SK-N-SH (cell line): ENCODE measurements at places on chromosomes 11 and 22. TPM values are rescaled to one million over a fixed set of nuclear protein-coding genes. Genes with fewer than 3 reads are reported as not detected.

DNA sequence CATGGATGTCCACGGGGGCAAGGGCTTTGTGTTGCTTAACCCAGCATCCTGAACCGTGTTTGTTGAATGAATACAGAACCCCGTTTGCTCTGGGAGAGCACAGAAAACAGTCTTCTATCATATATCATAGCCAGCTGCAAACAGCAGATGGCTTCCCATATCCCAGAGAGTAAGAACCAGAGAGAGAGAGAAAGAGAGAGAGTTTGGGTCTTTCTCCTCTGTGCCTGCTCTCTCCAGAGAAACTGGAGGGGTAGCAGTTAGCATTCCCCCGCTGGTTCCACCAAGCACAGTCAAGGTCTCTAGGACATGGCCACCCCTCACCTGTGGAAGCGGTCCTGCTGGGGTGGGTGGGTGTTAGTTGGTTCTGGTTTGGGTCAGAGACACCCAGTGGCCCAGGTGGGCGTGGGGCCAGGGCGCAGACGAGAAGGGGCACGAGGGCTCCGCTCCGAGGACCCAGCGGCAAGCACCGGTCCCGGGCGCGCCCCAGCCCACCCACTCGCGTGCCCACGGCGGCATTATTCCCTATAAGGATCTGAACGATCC, 440 bp upstream of the TIMP3 start:
- no peak for DNase-seq

GRCh38 chr11:120137187-120137610, 714 bp downstream of the TRIM29 start:
- peak; percentile 5 for DNase-seq

DNA sequence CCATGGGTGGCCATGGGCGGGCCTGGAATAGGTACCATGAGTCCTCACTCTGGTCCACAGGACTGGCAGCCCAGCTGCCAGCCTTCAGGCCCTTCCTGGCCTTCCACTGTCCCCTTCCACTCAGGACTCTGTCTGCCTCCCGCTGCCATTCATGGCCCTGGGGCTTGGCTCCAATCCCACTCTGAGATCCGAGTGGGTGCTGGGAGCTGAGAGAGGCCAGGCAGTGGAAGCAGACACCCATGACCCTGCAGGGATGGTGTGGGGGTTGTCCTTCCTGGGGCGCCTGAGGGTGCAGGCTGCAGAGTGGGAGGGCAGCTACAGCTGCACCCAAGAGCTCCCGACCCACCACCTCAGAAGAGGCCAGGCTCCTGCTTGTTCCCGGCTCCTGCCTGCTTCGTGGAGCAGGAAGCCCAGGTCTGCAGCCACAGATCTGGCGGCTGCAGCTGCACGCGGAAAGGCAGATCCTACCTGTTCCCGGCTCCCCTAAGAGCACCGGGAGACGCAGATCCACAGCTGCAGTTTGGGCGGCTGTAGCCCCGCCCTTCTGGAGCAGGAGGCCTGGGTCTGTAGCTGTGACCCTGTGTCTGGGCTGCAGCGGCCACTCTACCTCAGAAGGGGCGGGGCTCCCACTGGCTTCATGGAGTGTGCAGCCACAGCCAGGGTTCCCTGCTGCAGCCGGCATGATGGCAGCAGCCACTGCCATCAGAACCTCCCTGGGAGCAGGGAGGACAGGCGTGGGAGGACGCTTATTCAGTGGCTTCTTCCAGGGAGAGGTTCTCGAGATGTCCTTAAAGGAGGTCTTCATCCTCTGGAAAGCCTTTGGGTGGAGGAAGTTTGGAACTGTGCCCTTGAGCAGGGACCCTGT, 27.5 kb downstream of the IGHMBP2 start:
- no peak for DNase-seq

- peak; percentile 72 for DNase-seq
These were observed 10.9 kb upstream of the APOBEC3C start for GRCh38 chr22:39003165-39003638.

DNA sequence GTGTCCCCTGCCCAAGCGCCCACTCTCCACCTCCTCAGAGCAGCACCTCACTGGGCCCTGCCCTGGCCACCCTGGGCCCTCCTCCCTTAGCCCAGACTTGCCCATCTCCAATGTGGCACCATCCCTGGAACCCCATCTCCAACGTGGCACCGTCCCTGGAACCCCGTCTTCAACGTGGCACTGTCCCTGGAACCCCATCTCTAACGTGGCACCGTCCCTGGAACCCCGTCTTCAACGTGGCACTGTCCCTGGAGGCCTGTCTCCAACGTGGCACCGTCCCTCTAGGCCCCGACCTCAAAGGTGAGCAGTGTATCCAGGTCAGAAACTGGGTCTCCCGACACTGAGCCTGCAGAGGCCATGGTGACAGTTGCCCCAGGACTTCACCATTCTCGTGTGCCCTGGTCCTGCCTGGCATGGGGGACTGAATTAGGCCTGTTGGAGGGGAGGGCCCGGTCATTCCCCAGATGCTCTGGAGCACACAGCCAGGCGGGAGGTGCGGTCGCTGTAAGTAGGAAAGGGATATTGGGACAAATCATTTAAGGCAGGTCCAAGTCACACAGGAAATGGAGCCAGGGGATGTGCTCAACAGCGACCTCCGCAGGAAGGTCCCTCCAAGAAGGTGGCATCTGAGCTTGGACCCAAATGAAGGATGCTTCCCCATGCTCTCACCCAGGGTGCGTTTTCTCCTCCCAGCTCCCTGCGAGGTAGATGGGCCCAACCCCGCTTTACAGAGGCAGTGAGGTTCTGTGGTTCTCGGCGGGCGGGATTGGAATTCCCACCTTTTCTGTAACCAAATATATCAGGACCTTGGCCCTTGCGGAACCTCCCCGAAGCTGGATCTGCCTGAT, 2.4 kb upstream of the CTSD start:
- DNase-seq, result no peak

Gene MUC5AC
- not detected in 2 replicates for polyA plus RNA-seq

DNA sequence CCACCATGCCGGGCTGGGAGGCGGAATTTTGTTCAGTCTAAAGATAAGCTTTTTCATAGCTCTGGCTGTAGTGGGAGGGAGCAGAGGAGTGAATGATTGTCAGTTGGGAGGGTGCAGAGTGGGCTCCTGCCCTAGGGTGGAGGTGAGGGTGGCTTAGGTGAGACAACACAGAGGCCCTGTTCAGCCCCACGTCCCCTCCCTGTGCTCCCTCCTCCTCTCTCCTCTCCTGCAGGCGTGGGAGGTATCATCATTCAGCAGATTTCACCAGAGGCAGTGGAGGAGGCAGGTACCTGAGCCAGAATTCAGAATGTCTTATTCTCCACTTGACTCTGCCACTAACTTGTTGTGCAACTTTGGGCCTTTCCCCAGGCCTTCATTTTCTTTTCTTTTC, 1.7 kb upstream of the THRSP start:
- DNase-seq, result no peak

Gene WT1
- 0.15 and 0.49 TPM in 2 replicates for polyA plus RNA-seq

DNA sequence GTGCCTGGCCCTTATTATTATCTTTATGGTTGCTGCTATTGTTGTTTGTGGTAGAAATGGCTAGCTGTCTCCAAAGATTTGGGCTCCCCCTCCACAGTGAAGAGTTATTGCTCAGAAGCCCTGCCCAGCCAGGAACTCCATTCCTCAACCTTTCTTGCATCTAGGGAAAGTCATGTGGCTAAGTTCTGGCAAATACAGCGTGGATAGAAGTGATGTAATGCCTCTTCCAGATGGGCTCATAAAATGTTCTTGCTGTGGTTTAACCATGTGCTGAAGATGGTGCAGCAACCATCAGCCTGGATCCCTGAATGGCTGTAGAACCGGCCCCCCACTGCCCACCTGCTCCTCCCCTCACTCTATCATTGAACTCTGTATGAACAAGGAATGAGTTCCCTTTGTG, 203.5 kb upstream of the E2F8 start:
- no peak for DNase-seq

Gene ELP4
- polyA plus RNA-seq, result 7.0 and 8.3 TPM in 2 replicates

- DNase-seq, result peak; percentile 56
These were observed 9.7 kb upstream of the THY1 start for GRCh38 chr11:119432484-119433357.
